ENCODE measurements at places on chromosomes 12 and 14.

- no peak for DNase-seq
These were observed 6.5 kb upstream of the SLC2A14 start for GRCh38 chr12:7879246-7879645.

DNA sequence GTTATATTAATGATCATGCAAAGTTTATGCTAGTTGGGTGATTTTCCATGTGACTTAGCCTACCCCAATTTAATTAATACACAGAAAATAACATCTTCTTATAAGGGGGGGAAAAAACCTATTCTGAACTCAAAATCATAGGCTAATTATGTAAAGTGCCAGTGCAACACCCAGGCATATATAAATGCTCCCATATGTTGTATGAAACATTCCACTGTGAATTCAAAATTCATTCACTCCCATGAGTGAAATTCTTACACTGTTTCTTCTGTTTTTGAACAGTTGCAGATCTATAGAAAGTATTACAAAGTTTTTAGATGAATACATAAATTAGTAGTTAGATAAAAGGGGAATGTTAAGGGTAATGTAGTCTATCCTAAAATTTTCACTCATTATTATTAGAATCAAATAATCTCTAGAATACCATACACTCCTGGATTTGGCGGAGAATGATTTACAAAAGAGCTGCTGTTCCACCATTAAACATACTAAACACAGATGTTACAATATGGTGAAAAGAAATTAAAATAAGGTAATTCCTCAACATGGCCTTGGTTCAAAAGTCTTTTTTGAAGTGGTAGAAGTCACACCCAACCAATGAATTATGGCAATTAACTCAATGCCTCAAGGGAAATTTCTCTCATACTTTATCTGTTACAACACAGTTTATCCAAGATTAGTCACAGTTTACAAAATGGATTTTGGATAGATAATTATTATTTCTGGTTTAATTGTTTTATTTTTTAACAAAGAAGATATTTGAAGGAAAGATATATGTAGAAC lies 454.1 kb upstream of the FLRT2 start:
- no peak for DNase-seq

- DNase-seq: no peak
These were observed 335.7 kb downstream of the BMP4 start for GRCh38 chr14:53620890-53621289.

DNA sequence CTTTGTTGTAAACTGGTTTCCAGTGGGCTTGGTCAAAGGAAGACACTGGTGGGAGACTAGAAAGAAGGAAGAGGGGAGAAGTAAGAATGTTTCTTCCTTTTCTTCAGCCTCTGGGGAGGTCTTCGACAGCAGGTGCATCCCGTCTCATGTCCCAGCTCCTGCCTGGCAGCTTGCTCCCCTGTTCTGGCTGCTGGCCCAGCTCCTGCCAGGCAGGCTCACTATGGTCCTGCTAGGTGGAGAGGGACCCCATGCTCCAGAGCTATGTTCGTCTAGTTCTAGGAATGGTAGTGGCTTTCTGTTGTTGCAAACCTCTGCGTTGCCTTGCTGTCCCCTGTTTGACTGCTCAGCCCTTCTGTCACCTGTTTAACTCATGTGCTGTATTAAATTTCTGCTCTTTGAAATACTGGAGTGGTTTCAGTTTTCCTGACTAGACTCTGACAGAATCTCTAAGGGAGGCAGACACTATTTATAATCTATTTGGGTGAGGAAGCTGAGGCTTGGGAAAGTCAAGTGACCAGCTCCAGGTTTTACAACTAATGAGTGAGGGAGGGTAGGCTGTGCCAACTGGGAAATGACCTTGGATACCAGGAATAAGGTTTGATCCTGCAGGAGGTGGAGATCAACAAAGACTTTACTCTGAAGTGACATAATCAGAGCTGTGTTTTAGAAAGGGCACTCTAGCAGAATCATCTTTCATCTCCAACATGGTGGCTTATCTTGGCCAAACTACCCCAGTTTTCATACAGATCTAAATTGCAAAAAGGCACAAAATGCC lies 94.7 kb upstream of the DDHD1 start:
- no peak for DNase-seq

DNA sequence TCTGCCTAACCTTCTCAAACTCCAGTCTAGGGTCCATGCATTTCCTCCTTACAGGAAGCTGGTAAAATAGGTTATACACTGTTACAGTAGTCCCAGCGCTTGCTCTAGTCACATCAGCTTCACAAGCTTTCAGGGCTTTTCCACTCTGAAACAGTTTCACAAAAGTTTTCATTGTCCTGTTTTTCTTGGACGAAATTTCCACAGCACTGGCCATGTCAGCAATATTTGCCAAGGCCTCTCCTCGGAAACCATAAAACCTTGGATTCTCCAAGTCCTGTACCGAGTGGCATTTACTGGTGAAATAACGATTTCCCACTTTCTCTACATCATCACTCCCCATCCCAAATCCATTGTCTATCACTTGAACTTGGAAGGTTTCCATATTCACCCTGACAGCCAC lies 2.1 kb downstream of the MLH3 start:
- no peak for DNase-seq

GRCh38 chr14:31934767-31935266 lies 142.3 kb upstream of the ARHGAP5 start:
- DNase-seq: no peak

GRCh38 chr12:19778797-19779196 lies 339.5 kb downstream of the AEBP2 start:
- DNase-seq: no peak

DNA sequence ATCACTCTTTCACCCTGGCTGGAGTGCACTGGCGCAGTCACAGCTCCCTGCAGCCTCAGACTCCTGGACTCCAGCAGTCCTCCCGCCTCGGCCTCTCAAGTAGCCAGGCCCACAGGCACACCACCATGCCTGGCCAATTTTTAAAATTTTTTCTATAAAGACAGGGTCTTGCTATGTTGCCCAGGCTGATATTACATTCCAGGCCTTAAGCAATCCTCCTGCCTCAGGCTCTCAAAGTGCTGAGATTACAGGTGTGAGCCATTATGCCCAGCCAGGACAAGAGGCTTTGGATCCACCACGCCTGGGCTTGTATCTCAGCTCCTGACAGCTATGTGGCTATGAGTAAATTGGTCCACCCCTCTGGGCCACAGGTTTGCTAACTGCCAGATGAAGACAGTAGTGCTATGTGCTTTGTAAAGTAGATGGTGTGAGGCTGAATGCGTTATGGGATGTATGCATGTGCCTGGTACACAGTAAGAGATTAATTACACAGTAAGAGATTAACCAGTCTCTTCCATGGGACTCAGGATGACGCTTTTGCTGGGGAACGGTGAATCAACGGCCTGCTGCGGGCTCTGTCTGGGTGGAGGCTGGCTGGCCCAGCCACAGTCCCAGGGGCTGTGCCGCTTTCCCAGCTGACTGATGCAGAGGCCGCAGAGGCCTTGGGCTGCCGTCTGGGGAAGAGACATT lies 53.3 kb upstream of the NCOR2 start:
- no peak for DNase-seq

GRCh38 chr14:104635717-104636116 lies 31.1 kb upstream of the TMEM179 start:
- no peak for DNase-seq

DNA sequence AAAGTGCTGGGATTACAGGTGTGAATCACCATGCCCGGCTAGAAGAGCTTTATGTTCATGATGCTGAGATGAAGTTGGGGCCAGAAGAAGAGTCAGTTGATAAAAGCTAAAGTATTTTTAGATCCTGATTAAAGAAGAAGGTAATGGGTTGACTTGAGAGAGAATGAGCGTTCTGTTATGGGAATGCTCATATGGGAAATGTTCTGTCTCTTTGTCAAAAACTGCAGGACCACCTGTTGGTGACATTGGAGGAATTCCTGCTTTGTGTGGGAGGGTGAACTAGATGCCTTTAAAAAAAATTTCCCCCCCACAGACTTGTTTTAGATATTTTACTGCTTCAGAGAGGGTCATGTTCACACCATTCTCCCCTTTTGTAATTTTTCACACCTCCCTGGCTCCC lies 6.7 kb downstream of the WDR20 start:
- no peak for DNase-seq

- DNase-seq: no peak
These were observed 83.9 kb downstream of the BMP4 start for GRCh38 chr14:53872681-53873089.

DNA sequence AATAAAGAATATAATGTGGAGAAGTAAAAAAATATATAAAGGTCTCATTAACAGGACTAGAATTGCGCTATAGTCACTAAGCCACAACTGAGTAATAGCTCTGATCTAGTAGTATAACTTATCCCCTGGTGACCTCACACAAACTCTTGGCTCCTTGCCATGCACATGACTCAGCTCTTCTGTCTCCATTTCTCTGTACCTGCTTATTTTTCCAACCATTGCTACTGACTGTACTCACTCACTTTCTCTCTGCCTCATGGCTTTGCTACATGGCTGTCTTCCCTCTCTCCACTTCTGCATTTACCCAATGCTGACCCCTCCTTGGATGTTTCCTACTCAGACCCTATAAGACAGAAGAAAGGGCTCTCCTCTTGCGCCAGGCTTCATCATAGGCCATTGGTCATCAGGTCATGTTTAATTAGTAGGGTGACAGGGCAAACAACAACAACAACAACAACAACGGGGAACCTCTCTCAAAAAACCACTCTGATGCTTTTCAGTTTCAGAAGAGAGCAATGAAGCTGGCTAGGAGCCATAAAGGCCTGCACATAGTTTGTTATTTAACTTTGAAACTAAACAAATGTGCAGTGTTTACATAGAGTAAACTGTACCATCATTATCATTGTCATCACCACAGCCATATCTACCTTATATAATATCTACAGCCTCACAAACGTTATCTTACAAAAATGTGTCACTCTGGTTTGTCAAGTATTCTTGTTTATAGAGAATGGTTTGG lies 25.6 kb upstream of the KRAS start:
- peak; percentile 38 for DNase-seq

DNA sequence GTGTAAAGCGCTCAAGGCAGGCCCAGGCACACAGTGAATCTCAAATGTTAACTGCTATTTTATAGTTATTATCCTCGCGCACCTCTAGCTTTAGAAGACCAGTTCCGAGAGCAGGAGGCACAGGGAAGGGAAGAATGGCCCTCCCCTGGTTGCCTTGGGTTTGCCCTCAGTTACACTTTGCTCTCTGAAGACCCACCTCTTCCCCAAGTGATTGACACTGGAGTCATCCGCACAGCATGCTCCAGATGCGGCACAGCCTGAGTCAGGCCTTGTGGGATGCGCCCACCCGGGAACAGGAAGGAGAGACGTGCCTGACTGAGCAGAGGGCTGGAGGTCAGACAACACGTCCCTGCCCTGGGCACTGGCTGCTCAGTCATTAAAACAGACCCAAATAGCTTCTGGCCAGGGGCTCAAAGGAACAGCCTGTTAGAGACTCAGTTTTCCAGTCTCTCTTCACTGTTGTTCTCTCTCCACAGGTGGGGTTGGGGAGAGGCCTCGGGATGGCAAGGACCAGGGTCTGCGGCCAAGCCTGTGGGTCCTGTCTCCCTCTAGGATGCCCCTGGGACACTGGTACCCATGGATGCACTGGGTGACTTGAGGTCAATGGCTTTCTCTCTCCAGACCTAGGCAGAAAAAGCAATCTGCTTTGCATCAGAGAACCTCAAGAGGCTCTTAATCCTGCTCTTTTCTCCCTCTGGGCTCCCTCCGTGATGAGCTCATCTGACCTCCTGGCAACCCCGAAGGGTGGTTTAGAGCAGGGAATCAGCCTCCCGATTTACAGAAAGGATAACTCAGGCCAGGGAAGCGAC lies 13.6 kb upstream of the MLXIP start:
- no peak for DNase-seq

DNA sequence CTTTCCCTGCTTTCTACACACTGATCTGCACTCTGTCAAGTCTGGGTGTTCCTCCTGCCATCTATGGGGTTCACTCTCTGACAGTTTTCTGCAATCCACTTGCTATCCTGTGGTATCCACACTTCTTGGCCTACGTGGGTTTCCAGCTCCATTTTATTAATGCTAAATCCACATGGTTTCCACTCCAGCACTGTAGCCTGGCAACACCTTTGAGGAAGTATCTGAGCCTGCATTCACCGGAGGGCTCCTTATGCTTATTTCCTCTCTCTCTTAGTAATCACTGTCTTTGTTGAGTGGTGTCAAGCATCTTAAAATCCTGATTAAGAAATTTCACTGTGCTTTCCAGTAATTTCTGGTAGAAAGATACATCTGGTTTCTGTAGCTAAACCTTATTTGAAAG lies 703.7 kb downstream of the TMEM121 start:
- DNase-seq: no peak

- DNase-seq: no peak
These were observed 8.5 kb downstream of the MYH6 start for GRCh38 chr14:23399591-23399990.

- no peak for DNase-seq
These were observed 117.9 kb downstream of the DPF3 start for GRCh38 chr14:72775923-72776554.

- no peak for DNase-seq
These were observed 34.2 kb downstream of the NCKAP5L start for GRCh38 chr12:49794021-49794420.

- DNase-seq: no peak
These were observed 13.0 kb upstream of the NELL2 start for GRCh38 chr12:44889162-44889561.

DNA sequence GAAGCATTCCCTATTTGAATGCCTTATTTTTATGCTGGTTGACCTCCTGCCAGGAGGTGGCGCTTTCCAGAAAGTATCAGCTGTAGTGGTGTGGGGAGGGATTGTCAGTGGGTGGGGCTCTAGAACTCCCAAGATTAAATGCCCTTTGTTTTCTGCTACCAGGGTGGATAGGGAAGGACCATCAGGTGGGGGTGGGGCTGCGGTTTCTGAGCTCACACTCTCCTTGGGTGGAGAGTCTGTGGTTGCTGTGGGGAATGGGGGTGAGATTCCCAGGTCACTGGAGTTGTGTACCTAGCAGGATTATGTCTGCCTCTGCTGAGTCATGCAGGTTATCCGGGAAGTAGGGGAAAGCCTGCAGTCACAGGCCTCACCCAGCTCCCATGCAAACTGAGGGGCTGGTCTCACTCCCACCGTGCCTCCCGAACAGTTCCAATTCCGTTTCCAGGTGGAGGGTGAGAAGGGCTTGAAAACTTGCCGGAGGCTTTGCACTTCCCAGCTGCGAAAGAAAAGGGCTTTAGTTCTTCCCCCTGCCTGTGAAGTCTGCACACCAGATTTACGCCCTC lies 68.3 kb downstream of the ALG10B start:
- DNase-seq: no peak

DNA sequence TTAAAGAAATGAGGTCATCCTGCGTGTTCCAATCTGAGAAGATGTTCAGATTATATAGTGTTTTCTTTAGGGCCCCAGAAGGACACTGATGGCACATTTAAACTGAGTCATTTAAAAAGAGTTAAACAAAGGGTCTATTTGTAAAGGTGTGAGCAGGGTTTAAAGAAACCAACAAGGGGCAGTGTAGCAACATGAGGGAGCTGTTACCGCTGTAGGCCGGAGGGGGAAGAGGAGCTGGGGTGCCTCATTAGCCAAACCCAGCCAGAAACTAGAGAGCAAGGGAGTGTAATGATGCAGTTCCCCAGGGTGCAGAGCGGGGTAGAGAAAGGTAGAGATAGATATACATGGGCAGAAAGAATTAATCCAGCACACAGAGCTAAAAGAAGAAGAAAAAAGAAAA lies 160.4 kb downstream of the TBX5 start:
- DNase-seq: no peak
